ENCODE measurements at places on chromosomes 12 and 14.

GRCh38 chr12:19965196-19966038 lies 402.9 kb upstream of the PDE3A start:
- DNase-seq, result no peak

DNA sequence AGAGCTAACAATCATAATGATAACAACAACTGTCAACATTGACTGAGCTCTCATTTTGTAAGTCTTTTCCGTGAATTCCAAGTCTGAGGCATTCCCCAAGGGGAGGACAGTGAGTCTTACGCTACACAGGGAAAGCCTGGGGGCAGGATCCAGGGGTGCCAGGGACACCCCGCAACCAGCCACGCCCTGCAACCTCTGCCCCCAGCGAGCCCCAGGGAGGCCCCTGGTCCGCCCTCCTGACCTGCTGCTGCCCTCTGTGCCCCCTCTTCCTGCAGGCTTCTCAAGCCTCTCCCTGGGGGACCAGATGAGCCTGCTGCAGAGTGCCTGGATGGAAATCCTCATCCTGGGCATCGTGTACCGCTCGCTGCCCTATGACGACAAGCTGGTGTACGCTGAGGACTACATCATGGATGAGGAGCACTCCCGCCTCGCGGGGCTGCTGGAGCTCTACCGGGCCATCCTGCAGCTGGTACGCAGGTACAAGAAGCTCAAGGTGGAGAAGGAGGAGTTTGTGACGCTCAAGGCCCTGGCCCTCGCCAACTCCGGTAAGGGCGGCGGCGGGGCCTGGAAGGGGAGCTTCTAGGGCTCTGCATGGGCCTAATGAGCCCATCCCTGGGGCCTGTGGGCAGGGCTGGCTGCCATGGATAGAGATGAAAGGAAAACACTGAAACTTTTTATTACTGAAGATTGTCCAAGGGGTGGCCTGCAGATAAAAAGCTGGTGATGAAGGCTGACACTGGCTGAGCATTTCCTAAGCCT lies 115.4 kb downstream of the ESRRB start:
- no peak for DNase-seq

DNA sequence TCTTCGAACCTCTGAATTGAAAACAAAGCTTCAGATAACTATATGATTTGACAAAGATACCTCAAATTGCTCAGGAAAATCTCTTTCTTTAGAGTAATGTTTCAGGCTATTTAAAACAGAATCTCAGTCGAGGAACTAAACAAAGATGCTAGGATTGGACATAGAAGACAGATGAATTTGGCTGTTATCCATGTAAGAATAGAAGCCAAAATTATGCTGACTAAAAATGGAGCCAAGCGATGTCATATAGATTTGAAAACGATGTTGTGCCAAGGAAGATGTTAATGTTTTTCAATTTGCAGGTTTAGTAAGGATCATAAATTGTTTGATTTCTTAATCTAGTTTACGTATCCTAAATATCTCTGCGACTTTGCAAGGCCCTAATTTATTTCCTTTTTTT lies 295.9 kb downstream of the FOXG1 start:
- DNase-seq, result no peak

DNA sequence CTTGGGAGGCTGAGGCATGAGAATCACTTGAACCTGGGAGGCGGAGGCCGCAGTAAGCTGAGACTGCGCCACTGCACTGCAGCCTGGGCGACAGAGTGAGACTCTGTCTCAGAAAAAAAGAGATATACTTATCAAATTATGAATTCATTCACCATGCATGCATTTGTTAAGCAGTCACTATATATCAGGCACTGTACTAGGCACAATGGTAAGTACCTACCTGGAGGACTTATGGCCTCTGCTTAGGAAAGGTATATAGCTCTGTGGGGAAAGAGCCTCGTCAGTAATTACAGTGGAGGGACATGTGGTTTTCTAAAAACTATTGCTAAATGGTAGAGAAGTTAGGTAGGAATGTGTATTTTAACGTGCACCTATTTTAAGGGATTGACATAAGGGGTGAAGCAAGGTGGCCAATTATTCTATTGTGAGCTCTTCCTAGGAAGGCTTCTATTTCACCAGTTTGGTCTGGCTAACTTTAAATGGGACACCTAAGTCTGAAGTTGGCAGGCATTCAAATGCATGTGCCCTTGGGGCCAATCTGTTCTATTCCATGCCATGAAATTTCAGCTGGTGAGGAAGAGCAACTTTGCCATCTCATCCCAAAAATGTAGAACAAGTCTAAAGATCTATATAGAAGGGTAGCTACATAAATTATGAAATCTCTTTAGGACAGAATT lies 15.0 kb downstream of the TCP11L2 start:
- no peak for DNase-seq

- DNase-seq, result no peak
Measured at GRCh38 chr12:32249777-32250176, 143.1 kb downstream of the BICD1 start.

GRCh38 chr14:78341827-78342389 lies 171.7 kb downstream of the NRXN3 start:
- no peak for DNase-seq
